ENCODE measurements at places on chromosomes 2 and 18. TPM values are rescaled to one million over a fixed set of nuclear protein-coding genes. Genes with fewer than 3 reads are reported as not detected.

- no peak for DNase-seq
These were observed 119.7 kb downstream of the DLGAP1 start for GRCh38 chr18:4335386-4335785.

DNA sequence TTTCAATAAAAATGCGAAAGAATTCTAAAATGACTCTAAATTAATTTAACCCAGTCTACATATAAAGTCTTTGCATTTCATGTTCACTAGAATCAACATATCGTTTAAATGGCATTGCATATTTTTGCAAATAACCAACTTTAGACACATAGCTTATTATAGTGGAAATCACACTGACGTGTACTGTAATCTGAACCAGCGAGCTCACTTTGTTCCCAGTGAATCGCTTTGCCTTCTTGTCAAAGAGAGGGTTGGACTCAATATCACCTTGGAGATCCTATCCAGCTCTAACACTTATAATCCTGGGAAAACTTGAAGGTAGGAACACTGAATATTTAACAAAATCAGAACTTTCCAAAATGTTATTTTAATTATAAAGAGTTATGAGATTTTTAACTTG, 108.2 kb downstream of the GALNT1 start:
- no peak for DNase-seq

DNA sequence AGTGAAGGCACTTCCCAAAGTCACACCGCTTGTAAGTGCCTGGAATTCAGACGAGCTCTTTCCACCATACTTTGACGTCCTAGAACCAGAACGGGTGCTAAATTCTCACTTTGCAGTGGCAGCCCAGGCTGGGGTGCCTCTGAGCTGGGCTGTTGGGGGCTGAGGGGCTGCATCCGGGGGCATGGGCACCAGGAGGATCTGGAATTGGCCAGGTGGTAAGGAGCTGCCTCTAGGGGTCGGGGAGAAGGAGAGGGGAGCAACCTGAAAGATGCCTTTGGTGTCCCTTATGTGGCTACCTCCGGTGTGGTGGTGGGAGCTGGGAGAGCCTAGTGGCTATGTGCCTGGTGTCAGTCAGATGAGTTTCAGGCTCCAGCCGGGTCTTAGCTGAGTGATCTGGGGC, 7.1 kb downstream of the ATOH8 start:
- DNase-seq: no peak

GRCh38 chr2:53233759-53234547, 533.7 kb upstream of the CHAC2 start:
- no peak for DNase-seq

DNA sequence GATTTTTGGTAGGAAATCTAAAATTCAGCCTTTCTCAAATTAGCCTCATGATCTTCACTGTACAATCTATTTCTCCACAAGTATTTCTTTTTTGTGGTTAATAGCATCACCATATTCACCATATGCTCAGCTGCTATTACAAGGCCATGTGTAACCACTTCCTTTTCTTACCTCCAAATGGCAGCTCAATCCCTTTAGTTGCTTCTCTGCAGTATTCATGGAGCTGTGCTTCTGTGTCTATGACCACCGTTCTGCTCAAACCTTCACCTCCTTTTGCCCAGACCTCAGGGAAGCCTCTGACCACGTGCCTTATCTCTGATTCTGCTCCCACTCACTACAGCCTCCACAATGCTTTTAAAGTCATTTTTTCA, 126.7 kb upstream of the TMEM200C start:
- no peak for DNase-seq

- no peak for DNase-seq
These were observed 24.3 kb upstream of the PSME4 start for GRCh38 chr2:53994818-53995808.

- DNase-seq: peak; percentile 95
These were observed 117.3 kb upstream of the ZFP36L2 start for GRCh38 chr2:43343573-43344304.

The ACTG2 gene
- 5.1 TPM for total RNA-seq
